ENCODE measurements at places on chromosomes 2 and 18.

- no peak for DNase-seq
Measured at GRCh38 chr2:25341011-25341727, 556 bp downstream of the DNMT3A start.

DNA sequence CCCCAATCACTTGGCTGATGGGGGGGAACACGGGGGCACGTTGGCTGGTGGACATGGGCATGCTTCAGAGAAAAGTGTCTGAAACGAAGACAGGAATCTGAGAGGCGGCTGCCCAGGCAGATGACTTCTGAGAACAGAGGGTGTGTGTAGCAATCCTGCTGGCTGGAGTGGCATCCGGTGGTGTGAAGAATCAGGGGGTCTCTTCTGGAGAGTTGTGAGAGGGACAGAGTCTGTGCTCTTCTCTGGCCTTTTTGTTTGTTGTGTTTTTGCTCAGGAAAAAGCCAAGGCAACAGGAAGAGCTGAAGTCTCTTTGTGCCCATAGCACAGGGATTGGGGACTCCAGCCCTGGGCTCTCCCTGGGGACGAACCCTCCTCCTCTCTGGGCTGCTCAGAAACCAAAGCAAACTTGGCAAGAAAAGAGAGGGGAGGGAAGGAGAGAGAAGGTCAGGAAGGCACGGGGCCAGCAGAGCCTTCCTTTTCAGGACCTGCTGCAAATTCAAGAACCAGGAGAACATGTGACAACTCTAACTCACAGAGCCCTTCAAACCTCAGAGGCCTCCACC lies 97.0 kb upstream of the SMAD2 start:
- no peak for DNase-seq

GRCh38 chr18:74333091-74333490 lies 17.5 kb downstream of the C18orf63 start:
- no peak for DNase-seq

DNA sequence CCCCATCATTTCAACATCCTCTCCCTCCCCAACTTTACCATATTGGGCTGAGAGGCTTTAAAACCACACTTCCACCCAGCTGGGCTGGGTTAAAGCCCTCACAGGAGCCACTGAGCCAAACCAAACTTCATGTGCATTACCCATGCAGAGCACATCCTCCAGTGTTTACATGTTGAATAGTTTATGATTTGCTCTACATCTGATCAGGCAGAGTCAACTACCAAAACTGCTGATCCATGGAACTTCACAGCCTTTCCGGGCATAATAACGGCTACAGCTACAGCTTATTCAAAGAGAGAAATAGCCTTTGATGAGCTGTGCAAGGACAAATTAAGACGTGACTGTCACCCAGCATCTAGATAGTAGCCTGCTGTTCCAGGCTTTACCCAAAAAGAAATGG lies 39.0 kb downstream of the MAIP1 start:
- DNase-seq: no peak

GRCh38 chr2:70133491-70134322 lies 46.4 kb downstream of the PCBP1 start:
- DNase-seq: no peak

GRCh38 chr2:69720404-69720803 lies 21.5 kb upstream of the ANXA4 start:
- DNase-seq: no peak

DNA sequence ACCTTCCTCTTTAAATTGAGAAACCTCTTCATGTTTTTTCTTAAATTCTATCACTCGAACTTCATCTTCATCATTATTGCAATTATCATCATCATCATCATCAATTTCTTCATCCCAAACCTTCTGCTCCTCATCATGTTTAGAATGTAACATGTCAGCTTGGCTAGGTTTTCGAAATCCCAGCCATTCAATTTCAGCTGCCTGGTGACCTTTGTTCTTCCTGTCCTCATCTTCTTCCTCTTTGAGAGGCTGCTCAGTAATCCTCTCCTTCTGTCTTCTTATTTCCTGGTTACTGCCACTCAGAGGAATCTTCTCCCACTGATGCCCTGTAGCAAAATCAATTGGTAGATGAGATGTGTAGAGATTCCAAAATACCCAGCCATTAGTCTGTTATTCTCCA lies 4.2 kb downstream of the ERMN start:
- DNase-seq: no peak

GRCh38 chr2:32715391-32715841 lies 87.6 kb downstream of the TTC27 start:
- no peak for DNase-seq

GRCh38 chr2:78202986-78203670 lies 681.0 kb upstream of the LRRTM4 start:
- DNase-seq: no peak

GRCh38 chr2:203846490-203847105 lies 21.0 kb upstream of the CTLA4 start:
- no peak for DNase-seq

GRCh38 chr2:817336-818015 lies 133.2 kb upstream of the SNTG2 start:
- DNase-seq: no peak

GRCh38 chr2:79219383-79219988 lies 59.9 kb upstream of the REG3A start:
- no peak for DNase-seq

DNA sequence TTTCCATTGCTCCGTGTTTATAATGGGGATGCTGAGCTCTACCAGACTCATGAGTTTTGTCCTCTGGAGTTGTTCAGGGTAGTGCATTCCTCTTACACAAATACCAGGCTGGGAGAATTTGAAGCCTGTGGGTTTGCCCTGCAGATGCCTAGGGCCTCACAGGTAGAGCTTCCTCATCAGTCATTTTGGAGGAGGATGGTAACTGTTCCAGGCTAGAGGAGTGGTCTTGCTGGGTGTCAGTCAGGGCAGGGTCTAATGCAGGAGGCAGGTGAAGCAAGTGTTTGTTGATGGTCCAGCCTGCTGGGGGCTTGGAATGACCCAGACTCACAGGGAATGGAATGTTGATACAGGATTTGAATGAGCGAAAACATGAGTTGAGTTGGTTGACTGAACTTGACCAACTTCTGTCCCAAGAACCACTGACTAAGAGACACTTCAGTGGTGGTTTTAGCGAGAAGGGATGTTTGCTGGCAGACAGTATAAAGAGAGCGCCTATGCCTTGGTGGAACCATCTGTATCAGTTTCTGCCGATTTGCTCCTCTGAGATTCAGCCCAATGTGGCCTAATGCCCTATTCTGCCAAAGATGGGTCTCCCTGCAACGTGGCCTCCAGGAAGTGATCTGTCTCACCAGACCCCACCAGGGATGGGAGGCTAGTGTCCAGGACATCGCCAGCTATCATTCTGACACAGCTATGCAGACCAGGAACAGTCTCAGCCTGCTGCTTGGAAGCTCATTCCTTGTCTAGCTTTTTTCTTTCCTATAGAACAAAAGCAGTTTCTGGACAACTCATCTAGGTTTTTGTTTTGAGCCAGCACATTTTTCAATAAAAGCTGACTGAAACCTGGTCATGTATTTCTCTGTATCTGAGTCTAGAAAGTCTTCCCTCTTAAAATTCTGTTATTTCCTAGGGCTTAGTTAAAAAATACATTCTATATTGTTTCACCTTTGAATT lies 9.3 kb downstream of the IL1R2 start:
- DNase-seq: no peak

- DNase-seq: no peak
Measured at GRCh38 chr18:58552057-58552461, 76.8 kb downstream of the ALPK2 start.

DNA sequence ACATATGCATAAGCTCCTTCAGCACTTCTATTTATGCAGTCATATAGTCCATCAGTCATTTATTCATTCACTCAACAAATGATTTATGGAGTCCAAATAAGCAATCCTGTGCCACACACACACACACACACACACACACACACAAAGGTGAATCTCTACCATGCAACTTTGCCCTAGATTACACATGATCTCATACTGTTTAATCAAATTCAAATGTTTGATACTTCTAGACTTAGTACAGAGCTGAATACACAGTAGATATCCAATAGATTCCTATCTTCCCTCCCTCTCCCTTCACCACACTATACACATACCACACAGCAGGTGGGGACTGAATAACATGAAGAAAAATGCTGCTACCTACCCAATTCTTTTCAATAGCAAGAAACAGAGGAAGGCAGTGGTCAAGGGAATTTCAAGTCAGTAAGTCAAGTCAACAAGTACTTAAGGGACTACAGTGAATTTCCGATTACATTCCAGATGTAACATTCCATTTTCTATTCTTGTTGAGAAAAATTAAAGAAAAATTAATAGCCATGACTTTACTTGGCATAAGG lies 65.4 kb downstream of the EPG5 start:
- DNase-seq: no peak

- no peak for DNase-seq
Measured at GRCh38 chr2:84958135-84959059, 12.6 kb upstream of the KCMF1 start.

DNA sequence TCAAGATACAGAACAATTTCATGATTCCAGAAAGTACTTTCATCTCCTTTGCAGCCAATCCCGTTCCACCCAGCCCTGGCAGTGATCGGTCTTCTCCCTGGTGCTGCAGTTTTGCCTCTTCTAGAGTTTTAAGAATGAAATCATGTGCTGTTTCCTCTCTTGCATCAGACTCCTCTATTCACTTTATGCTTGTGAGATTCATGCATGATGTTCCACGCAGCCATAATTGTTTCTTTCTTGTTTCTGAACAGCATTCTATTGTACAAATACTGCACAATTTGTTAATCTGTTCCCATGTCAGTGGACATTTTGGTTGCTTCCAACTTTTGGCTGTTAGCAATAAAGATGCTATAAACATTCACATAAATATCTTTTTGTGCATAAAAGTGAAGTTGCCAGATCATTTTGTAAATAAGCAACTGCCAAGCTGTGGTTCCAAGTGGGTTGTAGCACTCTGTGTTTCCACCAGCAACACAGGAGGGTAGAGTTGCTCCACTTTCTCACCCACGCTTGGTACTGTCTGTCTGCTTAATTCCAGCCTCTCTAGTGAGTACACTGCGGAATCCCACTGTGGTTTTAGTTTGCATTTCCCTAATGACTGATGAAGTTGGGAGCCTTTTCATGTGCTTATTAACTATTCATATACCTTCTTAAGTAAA lies 104.5 kb downstream of the TWIST2 start:
- DNase-seq: no peak

- no peak for DNase-seq
Measured at GRCh38 chr2:31067259-31067658, 71.0 kb downstream of the GALNT14 start.

Measured in NCI-H187 treated with DMSO at 0.1 percent for 48 hours (cell line).